Placental pericyte (primary cell): ENCODE measurements at places on chromosomes 2 and 18. TPM values are rescaled to one million over a fixed set of nuclear protein-coding genes. Genes with fewer than 3 reads are reported as not detected.

The GPAT2 gene
- total RNA-seq, result 1.3 TPM in 2 replicates

The SCYGR7 gene
- total RNA-seq, result not detected in 2 replicates

The BZW1 gene
- total RNA-seq, result 313 and 705 TPM in 2 replicates

The PUM2 gene
- 39.0 and 52.1 TPM in 2 replicates for total RNA-seq

The EGR4 gene
- not detected in 2 replicates for total RNA-seq

The RGPD4 gene
- total RNA-seq, result under 0.01 TPM in 1 of 2 replicates, not detected in the other

The TSPYL6 gene
- not detected in 2 replicates for total RNA-seq

The YES1 gene
- 53.8 and 82.8 TPM in 2 replicates for total RNA-seq

The SP5 gene
- not detected in 2 replicates for total RNA-seq
